ENCODE measurements at places on chromosomes 11 and 22.

DNA sequence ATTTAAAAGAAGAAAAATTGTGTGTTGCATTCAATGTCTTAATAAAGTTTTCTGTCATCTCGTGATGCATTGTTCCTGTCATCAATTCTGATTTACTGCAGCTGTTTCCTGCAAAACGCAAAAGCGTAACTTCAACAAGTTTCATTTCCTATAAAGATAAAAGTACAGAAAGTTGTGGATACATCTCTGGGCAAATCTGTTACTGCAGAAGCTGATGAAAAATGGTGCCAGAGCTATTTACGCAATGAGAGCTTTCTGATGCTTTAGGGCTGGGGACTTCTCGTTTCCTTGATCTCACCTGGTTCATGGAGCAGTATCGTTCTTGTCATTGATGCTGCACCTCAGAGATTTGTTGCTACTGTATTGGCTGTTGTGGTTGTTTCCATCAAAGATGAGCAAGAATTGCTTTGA, 15.5 kb upstream of the MS4A12 start:
- no peak for DNase-seq

GRCh38 chr11:69834811-69835800, 15.9 kb upstream of the FGF3 start:
- no peak for DNase-seq

DNA sequence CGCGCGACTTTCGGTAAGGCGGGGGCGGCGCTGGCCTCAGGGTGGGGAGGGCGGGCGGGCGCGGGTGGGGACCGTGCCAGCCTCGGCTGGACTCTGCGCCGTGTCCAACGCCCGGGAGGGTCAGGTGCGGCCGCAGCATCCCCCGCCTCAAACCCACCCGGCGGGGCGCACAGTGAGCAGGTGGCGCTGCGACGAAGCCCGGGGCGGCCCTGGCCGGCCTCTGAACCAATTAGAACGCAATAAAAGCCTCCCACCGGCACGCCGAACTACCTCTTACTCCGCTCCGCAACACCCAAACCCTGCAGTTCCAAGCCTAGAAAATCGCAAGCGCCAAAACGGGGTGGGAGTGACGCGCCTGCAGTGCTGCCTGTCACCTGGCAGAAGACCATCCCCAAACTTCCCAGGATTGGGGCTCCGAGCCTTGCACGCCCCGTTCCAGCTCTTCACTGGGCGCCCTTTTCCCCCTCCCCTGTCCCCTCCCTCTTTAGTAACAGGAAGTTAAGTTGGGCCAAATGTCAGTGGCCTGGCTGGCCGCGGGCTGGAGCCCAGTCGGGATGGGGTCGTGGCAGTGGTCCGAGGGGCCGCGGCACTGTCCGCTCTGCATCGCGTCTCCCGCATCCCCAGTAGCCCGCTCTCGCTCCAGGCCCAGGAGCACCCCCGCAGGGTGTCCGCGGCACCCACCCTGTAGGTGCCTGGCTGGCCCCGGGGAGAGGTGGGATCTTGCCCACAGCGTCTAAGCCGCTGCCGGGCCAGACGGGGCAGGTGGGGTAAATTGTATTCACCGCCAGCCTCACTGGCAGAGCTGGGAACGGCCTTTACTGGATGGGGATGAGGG, 541 bp downstream of the MICAL2 start:
- DNase-seq, result no peak

DNA sequence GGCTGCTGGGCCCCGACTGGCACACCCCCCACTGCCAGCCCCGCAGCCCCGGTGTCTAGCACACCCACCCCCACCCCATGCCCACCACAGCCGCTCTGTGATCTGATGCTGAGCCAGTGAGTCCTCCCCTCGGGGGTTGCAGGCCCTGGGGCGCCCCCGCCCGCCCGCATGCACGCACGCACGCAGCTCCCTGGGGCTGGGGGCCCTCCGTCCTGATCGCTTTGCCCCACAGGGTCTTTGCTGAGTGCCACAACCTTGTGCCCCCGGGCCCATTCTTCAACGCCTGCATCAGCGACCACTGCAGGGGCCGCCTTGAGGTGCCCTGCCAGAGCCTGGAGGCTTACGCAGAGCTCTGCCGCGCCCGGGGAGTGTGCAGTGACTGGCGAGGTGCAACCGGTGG, 32.3 kb downstream of the MUC5B start:
- no peak for DNase-seq

- DNase-seq, result no peak
Observed at GRCh38 chr22:36010090-36010489, 18.5 kb downstream of the RBFOX2 start.

GRCh38 chr11:125335106-125335505, 161.0 kb downstream of the FEZ1 start:
- DNase-seq, result no peak

DNA sequence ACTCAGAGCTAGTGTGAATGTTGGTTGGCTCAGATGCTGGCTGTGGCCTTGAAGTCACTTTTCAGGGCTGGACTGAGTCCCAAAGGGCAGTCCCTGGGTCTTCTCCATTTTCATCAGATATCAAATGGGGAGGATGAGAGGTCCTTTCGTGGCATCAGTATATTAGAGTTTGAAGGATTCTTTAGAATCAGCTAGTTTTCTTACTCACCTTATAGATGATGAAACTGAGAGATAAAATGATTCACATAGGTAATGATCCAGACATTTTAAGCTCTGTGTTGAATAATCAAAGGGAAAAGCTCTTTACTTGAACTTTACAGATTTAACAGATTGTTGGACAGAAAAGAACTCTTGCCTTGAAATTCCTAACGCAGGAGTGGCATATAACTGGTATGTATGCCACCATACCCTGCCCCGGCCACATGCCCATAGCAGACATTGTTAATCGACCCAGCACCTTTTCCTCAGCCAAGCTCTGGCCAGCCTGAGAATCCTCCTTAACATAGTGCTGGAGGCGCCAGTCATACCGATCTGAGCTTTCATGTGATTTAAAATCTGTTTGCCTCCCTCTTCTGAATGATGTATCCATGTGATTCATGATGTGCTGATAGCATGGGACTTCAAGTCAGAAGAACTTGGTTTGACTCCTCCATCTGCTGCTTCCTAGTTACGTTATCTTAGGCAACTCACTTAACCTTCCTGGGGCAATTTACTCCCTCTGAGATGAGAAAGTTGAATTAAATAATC, 60.0 kb downstream of the BARX2 start:
- no peak for DNase-seq

DNA sequence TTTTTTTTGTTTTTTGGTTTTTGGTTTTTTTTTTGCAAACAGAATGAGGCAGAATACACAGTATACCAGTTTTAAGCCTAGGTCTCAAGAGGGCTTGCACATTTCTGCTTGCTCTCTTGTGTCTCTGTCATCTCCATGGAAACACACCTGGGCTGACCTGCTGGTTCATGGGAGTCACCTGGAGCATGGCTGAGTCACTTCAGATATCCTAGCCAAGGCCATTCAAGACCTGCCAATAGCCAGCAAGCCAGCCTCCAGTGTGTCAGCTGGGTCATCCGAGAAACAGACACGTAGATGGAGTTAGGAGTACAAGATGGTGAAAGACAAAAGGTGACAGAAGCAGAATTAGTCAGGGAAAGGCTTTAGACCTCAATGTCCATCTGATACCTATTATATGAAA, 124.2 kb upstream of the SEZ6L start:
- DNase-seq, result no peak

DNA sequence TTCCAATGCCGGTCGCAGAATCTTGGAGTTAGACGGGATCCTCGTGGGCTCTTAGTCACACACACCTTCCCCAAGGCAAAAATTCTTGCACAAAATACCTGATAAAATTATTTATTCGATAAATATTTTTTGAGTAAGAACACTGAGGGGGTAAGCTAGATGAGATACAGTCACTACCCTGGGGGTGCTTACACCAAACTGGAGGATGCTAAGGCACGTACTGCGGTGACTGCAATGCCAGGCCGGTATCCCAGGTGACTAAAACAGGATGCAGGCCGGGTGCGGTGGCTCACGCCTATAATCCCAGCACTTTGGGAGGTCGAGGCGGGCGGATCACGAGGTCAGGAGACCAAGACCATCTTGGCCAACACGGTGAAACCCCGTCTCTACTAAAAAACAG, 1.7 kb upstream of the MRTFA start:
- DNase-seq, result no peak

DNA sequence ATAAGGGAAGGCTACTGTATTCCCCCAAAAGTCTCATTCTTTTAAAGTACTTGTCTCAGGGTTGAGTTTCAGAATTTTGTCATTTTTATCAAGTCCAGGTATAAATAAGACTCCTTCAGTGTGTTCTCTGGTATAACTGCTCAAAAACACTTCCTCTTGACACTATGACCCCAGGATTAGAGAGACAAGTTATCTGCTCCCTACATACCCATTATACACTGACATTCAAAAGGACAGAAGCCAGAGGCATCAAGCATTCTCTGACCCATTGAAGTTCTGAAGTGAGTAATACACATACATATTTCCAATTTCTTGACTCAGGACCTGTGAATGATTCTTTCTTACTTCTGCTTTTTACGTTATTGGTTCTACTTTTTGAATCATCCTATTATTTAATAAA, 447.8 kb upstream of the CNTN5 start:
- DNase-seq, result no peak

GRCh38 chr11:121887976-121888557, 227.9 kb downstream of the BLID start:
- DNase-seq, result no peak

DNA sequence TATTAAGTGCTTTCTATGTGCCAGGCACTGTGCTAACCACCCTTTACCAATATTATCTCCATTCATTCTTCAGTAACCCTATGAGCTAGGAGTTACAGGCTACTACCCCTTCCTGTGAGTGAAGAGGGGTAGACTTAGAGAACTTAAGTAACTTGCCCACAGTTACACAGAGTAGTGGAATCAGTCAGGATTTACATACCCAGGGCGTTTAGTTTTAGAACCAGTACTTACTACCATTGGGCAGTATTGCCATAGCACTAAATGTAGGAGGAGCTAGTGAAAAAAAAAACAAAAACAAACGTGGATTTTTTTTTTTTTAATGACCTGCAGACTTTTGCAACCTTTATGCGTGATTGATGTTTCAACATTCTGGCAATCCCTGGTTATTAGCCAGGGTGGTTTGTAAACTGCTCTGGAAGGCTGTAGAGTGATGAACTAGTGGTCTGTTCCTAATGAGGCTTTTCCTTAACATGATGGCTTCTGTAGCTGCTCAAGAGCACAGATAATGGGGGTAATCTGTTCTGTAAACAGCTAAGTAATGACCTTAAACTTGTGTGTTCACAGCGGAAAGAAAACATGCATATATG, 11.4 kb downstream of the TBCEL start:
- DNase-seq, result no peak

- no peak for DNase-seq
Observed at GRCh38 chr22:45504373-45505341, 2.0 kb downstream of the FBLN1 start.

GRCh38 chr22:21832291-21833290, 34.9 kb downstream of the MAPK1 start:
- no peak for DNase-seq
